ENCODE measurements at places on chromosomes 12 and 14. TPM values are rescaled to one million over a fixed set of nuclear protein-coding genes. Genes with fewer than 3 reads are reported as not detected.

Gene GPRC5D
- total RNA-seq: not detected

Gene ITPK1
- 17.5 TPM for total RNA-seq

Gene ITGA5
- 131 TPM for total RNA-seq

Gene OAS2
- 11.3 TPM for total RNA-seq

Gene KLHDC1
- total RNA-seq: 5.9 TPM

Gene PXN
- 117 TPM for total RNA-seq

DNA sequence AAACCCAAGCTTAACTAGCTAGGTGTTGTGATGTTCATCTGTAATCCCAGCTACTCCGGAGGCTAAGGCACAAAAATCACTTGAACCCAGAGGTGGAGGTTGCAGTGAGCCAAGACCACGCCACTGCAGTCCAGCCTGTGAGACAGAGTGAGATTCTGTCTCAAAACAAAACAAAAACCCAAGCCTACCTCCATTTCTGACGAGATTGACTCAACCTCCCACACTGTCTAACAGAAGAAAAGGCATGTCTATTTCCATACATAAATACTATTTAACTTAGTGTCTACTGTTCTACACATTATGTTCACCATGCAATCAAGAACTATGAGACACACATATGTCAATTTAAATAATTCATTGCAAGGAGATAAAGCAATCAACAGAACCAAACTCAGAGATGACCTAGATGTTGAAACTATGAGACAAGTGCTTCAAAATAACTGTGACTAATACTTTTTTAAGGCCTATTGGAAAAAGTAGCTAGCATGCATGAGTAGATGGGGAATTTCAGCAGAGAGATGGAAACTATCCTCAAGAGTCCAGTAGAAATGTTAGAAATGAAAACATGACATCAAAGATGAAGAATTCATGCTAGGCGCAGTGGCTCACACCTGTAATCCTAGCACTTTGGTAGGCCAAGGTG, 75.9 kb upstream of the DHRS4 start:
- no peak for DNase-seq

- DNase-seq: no peak
Measured at GRCh38 chr12:54459355-54459754, 14.0 kb downstream of the GTSF1 start.

DNA sequence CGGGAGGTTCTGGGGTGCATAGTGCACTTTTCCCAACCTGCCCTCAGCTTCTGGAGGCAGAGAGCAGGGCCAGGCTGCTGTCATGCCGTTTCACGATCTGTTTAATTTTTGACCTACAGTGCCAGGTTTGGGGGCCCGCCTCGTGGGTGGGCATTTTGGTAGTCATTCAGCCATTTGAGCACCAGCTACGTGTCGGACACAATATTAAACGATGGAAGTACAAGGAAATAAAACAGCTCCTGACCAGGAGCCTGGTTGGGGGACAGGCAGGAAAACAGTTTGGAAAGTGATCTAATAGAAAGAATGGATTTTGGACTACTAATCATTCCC, 708 bp downstream of the FNTB start:
- DNase-seq: no peak

DNA sequence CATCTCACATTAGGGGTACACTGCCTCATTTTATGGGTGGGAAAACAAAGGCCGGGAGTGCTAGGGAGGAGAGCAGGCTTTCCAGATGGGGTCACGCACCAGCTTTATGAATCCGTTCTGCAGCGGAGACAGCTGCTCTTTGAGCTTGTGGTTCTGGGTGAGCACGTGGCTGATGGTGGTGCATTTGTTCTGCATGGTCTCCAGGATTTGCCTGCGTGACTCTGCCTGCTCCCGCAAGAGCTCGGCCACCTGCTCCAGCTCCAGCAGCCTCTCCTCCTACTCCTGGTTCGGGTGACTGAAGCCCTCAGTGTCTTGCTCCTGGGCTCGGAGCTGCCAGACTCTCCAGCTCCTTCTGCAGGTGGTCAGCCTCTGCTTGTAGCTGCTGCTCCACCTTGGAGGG, 23.6 kb upstream of the BLTP3B start:
- DNase-seq: no peak

- peak; percentile 34 for DNase-seq
Measured at GRCh38 chr12:109092497-109093021, 713 bp downstream of the ALKBH2 start.

DNA sequence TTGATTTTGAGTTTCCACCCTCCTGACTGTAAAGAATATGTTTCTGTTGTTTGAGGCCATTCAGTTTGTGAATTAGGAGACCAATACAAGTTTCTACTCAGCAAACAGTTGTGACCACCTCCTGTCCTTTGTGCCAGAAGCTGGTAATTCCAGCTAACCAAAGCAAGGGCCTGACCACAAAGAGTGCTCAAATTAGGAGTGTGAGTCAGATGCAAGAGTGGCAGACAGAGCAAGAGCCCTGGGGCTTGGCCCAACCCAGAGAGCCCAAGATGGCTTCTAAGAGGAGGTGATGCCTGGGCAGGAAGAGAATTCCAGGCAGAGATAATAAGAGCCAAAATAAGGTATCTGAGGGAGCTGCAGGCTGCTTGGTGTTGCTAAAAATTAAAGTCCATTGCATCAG, 77.7 kb upstream of the C14orf132 start:
- no peak for DNase-seq

GRCh38 chr12:69262264-69262974, 23.1 kb downstream of the CPSF6 start:
- DNase-seq: no peak

GRCh38 chr12:104183443-104183842, 32.1 kb upstream of the TXNRD1 start:
- no peak for DNase-seq
